Aorta (tissue), 5 donors: ENCODE measurements at places on chromosomes 3 and 15. TPM values are rescaled to one million over a fixed set of nuclear protein-coding genes. Genes with fewer than 3 reads are reported as not detected.

Gene CCPG1
- polyA plus RNA-seq = 69.4 TPM

- peaks cover 4% of the 10 kb centered on the region for H3K4me1 ChIP-seq
- no peaks in the 10 kb centered on the region for H3K27me3 ChIP-seq
- peak overlapping the region; percentile 73 for H3K4me3 ChIP-seq
- DNase-seq = no peak
- no peaks in the 10 kb centered on the region for H3K36me3 ChIP-seq
Measured at GRCh38 chr3:150412561-150413231, 4.6 kb downstream of the TSC22D2 start.

- no peaks in the 10 kb centered on the region for H3K36me3 ChIP-seq
- no peaks in the 10 kb centered on the region for H3K27me3 ChIP-seq
- DNase-seq = no peak
- H3K27ac ChIP-seq = no peak overlapping the region
Measured at GRCh38 chr3:32450992-32451659, 51.5 kb downstream of the CMTM6 start.

Gene SLC12A8
- not detected for polyA plus RNA-seq

Gene ZBTB47
- 42.3 TPM for polyA plus RNA-seq

DNA sequence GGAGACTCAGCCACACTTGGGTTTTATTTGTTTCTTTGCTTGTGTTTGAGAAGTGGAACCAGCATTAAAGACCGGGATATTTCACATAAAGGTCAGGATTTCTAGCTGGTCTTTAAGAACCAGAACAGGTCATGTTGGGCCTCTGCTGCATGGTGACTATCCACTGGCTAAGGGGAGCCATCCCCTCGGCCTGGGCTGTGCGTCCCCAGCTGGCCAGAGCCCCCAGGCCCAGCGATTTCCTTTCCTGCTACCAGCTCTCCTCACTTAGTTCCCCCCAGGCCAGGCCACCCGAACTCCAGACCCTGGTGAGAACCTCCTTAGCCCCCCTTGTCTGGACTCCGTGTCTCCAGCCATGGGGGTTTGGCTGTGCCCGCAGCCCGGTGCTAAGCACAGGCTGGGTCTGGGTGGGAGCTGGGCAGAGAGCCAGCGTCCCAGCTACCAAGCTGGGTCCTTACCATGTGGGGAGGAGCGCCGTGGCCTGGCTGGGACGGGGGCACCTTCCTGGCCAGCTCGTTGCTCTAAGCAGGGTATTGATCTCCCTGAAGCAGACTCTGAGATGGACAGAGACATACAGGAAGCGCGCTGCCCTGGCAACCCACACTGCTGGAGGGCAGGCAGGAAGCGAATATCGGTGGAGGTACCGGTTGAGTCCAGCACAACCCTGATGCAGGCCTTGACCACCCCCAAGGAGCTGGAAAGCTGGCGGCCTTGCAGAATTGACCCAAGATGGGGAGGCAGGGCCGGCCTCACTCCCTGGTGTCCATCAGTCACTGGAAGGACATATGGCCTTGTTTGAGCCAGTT, 49.4 kb downstream of the KLF15 start:
- DNase-seq = no peak
- no peaks in the 10 kb centered on the region for H3K36me3 ChIP-seq
- H3K4me1 ChIP-seq = no peaks in the 10 kb centered on the region
- H3K27me3 ChIP-seq = no peaks in the 10 kb centered on the region

- no peaks in the 10 kb centered on the region for H3K27me3 ChIP-seq
- no peak overlapping the region for H3K4me3 ChIP-seq
- H3K27ac ChIP-seq = no peak overlapping the region
- no peak for DNase-seq
- no peaks in the 10 kb centered on the region for H3K4me1 ChIP-seq
Measured at GRCh38 chr15:76335307-76336253, 993 bp upstream of the ISL2 start.

GRCh38 chr15:38283010-38283409, 30.4 kb downstream of the SPRED1 start:
- H3K36me3 ChIP-seq = no peaks in the 10 kb centered on the region
- H3K27ac ChIP-seq = no peak overlapping the region
- DNase-seq = no peak
- peaks cover 5% of the 10 kb centered on the region for H3K4me1 ChIP-seq
- no peaks in the 10 kb centered on the region for H3K27me3 ChIP-seq

DNA sequence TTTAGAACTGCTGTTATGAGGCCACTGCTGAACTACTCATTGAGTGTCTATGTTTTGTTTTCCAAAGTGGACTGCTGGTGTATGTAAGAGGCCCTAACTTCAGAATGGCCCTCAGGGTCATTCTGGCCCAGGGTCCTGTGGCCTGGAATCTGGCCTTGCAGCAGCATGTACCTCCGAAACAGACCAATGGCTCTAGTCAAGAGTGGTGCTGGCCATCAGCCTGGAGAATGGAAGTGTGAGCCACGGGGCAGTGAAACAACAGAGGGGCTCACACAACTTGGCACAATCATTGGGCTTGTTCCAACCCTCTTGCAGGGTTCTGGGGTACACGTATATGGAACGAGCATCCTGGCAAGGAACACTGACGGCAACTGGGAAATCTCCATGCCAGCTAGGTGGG, 40.5 kb downstream of the SCN5A start:
- DNase-seq = peak; percentile 32
- no peaks in the 10 kb centered on the region for H3K4me1 ChIP-seq
- H3K27me3 ChIP-seq = no peaks in the 10 kb centered on the region
